ENCODE measurements at places on chromosomes 4 and X.
A peak's percentile ranks its signal among the peaks of the same experiment; 100 is the strongest.

DNA sequence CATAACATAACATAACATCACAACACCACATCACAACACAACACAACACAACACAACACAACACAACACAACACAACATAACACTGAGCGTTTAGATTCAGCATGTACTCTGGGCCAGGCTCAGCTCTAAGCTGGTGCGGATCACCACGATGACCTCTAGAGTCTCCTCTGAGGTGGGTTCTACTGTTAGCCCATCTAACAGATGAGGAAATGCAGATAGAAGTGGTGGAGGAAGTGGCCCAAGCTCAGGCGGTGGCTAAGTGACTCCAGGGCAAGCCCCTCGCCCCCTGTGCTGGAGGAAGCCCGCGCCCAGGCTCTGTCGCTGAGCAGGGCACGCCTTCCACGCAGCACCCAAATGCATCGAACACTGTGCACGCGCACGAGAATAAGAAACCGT lies 45.3 kb upstream of the CDKN2AIP start:
- no peak for DNase-seq

DNA sequence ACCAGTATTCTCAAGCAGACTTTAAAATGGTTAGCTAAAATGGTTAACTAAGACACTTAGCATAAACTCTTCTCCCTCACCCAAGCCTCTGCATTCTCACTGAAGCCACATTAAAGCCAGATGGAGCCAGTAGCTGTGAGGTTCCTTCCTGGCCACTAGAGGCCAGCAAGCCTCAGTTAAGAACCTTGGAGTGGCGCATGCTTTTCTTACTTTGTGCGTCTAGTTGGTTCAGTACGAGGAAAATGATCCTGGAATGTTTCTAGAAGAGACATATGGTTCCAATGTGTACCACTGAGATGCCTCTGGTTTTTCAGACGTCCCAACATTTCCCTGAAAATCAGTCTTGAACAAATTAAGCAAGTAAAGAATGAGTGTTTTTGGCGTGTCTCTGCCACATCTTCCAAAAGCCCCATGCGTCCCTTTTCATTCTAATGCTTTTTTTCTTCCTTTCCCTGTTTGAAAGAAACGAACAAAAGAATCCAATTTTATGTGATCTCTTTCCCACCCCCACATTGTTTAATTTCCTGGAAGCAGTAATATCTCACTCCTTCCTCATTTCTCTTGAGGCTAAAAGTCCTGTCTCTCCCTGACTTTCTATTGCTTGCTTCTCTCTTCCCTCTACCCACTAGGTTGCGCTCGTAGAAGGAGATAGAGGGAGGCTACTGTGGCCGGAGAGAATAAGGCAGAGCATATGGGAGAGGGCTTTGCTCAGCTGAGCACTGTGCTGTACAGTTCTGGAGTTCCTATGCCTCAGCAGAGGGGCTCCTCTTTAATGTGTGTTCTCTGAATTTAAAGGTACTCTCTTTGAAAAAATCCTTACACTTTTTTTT lies 82.9 kb upstream of the TAB3 start:
- DNase-seq, result peak; percentile 68

DNA sequence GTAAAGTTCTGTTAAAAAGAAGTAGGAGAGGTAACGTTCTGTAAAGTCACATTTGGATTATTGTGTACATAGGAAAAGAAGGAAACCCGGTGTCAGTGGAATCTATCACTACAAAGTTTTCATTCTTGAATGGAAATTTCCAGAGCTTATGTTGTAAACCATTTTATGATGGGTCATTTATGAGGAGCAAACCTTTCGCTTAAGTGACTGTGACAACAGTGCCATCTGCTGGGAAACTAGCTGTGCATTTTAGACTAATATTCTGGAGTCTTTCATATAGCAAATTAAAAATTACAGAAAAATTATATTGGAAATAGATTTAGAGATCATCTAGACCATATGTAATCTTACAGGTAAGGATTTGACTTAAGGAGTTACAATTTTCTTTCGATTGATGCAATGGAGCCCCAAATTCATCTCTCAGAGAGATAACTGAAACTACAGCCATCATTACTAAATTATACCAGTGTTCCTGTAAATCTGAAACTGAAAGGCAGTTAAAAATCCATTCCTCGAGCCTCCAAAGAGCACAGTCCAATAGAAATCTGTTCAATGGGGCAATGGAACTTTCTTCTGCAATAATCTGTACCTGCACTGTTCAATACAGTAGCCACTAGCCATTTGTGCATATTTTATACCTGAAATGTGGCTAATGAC lies 26.9 kb downstream of the ASB9 start:
- DNase-seq, result peak; percentile 78

- no peak for DNase-seq
Measured at GRCh38 chr4:127917151-127917550, 36.5 kb downstream of the PLK4 start.

DNA sequence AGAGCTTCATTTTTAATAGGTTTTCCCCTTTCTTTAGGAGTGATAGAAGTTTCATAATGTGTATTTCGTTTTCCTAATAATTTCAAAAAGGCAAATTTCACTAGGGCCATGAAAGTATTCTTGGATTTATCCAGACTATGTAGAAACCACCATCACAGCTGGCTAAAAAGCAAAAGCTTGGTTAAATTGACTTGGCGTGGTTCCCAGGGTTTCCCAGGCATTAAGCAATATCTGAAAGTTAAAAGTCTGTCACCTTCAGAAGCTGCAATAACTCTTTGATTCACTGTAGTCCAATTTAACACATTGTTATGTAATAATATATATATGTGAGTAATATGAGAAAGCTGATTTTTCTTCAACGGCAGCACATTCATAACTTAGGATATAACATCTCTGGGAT lies 38.3 kb downstream of the NDNF start:
- peak; percentile 29 for DNase-seq

DNA sequence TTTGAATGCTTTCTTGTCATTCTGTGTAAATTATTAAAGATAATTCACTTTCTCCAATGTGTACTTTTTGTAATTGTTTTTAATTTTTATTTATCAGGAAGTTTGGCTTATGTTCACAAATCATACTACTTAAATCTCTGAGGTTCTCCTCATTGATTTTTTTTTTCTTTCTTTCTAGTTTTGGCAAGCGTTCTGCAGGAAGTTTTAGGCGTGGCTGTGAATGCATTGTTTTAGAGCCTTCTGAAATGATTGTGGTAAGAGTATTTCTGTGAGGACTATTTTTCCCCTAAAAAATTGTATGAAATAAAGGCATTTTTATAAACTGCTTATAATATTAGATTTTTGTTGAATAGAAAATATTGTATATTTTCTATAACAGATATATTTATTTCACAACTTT lies 135.8 kb downstream of the RAPGEF2 start:
- no peak for DNase-seq

GRCh38 chr4:6110681-6111353 lies 89.5 kb downstream of the JAKMIP1 start:
- DNase-seq, result no peak

DNA sequence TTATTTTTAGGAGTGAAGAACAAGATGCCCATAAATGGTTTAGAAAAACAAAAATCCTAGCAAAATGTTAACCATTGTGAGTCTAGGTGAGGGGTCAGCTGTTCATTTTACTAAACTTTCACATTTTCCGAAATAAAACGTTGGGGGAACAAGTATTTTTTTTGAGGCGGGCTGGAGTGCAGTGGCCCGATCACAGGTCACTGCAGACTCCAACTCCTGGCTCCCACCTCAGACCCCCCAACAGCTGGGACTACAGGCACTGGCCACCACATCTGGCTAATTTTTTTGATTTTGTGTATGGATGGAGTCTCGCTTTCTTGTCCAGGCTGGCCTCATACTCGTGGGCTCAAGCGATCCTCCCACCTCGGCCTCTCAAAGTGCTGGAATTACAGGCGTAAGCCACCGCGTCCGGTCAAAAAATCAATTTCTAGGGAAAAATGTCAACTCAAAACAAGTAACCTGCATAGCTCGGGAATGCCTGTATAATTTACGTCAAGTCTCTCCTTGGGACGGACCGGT lies 742 bp upstream of the TAF1 start:
- no peak for DNase-seq

- no peak for DNase-seq
Measured at GRCh38 chr4:152189451-152190179, 346.3 kb downstream of the FBXW7 start.

DNA sequence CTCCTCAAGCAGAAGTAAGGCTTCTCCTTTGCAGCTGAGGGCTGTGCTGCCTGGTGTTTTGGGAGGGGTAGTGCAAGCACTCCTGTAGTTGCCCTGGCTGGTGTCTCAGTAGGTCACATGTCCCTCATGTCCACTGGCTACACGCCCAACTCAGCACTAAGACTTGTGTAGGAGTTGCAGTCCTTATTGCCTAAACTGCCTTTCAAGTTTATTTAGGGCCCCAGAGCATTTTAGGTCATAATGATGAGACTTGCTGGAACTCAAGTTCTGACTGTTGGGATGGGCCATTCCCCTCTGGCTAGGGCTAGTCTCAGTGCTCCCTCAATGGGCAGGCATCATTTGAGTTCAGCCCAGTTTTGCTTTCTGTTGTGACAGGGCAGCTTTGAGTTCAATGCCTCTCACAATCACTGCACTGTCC lies 44.1 kb downstream of the PPM1K start:
- DNase-seq, result no peak
